ENCODE measurements at places on chromosomes 13 and 19.

DNA sequence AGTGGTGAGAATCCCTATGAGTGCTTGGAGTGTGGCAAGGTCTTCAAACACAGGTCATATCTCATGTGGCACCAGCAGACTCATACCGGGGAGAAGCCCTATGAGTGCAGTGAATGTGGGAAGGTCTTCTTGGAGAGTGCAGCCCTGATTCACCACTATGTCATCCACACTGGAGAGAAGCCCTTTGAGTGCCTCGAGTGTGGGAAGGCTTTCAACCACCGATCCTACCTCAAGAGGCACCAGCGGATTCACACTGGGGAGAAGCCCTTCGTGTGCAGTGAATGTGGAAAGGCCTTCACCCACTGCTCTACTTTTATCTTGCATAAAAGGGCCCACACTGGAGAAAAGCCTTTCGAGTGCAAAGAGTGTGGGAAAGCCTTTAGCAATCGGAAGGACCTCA is 18.7 kb upstream of the AURKC start:
- no peak for DNase-seq

GRCh38 chr13:46388846-46389245 is 1.8 kb upstream of the RUBCNL start:
- no peak for DNase-seq

- no peak for DNase-seq
Observed at GRCh38 chr13:64767054-64767453, 2463.1 kb downstream of the PCDH9 start.

- no peak for DNase-seq
Observed at GRCh38 chr13:75904012-75904411, 267.9 kb downstream of the LMO7 start.

DNA sequence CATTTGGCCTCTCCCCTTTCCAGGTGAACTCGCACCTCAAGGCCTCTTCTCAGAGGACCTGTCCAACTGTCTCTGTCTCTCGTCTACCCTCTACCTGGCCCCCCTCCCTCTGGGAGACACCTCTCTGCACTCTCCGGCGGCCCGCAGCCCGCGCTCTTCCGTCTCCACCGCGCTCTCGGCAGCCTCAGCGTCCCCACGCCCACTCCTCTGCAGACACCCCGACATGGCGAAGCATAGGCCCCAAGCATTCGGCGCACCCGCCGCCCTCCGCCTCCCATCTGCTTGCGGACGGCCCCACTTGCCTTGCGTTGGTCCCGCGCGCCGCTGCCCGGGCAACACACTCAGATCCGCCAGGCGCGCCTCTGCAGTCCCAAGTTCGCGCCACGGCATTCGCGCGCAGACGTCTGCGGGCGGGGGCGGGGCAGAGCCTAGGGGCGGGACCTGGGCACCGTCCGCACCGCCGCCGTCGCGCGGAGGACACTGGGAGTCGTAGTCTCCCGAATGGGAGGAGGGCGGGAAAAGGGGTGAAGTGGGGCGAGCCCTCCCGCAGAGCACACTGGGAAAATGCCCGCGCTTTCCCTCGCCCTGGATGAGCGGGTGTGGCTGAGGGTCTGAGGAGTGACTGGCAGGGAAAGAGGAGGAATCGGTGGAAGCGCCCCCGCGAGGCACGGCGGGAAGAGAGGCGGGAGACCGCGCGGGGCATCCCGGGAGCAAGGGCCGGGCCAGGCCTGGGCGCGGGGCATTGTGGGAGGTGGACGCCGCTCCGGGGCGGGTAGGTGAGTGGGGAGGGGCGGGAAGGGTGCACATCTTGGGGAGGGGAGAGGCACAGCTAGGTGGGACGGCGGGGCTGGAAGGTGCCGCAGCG is at the start of the genes LIG1 and ZSWIM9:
Gene LIG1 (minus strand): TSS at position 406 of the 865 bp plus-strand sequence. CDS start 4,778 bp downstream, outside the sequence.
Gene ZSWIM9 (plus strand): TSS at position 742 of the 865 bp plus-strand sequence. CDS start 1,123 bp downstream, outside the sequence.
- DNase-seq: peak; percentile 97

DNA sequence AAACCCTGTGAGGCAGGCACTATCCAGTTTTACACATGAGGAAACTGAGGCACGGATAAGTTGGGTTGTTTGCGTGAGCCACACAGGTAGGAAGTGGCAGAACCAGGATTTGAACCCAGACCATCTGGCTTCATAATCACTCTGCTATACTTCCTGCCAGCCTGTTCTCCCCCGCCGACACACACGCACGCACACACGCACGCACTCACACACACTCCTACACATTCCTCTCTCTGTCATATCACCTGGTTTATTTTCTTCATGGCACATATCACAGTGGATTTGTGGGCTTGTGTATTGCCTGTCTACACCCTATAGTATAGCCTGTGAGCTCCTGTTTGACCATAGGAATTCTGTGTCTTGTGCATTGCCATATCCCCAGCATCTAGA is 140.0 kb downstream of the SIPA1L3 start:
- DNase-seq: no peak

DNA sequence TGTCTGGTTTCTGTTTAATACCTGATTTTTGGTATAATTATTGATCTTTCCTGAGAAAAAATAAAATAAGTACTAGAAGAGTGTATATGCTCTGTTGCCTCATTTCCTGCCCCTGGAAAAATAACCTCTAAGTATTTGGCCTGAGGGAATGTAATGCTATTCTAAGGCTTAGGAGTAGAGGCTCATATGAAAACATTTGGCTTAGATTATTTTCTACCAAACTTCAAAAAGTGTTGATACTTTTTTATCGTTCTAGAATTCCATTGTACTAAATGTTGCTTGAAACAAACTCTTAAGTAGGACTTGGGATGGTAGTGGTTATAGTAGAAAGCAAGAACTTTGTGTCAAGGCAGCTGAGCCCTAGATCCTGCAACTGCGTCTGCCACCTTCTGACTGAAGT is 57.8 kb downstream of the COG3 start:
- DNase-seq: no peak

GRCh38 chr13:109783447-109783814 is 3.0 kb downstream of the IRS2 start:
- no peak for DNase-seq

GRCh38 chr13:77918391-77919245 is at the start of gene EDNRB:
Gene EDNRB, minus strand, starts transcription at chr13:77918831. Its CDS starts 258 bp downstream, at chr13:77918573.
- peak; percentile 22 for DNase-seq

GRCh38 chr13:50428183-50428877 is 413.1 kb downstream of the KCNRG start:
- no peak for DNase-seq

- DNase-seq: peak; percentile 24
Observed at GRCh38 chr19:46133101-46133627, 8.7 kb upstream of the IGFL3 start.

GRCh38 chr19:47381653-47382279 is 32.7 kb downstream of the DHX34 start:
- no peak for DNase-seq

DNA sequence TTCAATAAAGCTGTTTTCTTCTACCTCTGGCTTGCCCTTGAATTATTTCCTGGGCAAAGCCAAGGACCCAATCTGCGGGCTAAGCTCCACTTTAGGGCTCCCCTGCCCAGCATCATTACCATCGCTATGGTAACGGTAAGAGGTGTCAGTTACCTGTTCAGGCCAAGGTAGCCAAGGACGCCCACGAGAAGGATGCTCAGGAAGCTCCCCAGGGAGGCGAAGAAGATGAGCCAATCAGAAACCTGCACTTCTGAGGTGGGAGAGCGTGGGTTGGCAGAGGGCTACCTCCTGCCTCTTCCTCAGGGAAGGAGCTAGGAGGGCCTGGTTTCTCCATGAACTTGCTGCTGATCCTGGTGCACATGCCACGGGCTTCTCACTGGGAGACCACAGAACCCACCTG is 24.7 kb downstream of the IL12RB1 start:
- DNase-seq: no peak

DNA sequence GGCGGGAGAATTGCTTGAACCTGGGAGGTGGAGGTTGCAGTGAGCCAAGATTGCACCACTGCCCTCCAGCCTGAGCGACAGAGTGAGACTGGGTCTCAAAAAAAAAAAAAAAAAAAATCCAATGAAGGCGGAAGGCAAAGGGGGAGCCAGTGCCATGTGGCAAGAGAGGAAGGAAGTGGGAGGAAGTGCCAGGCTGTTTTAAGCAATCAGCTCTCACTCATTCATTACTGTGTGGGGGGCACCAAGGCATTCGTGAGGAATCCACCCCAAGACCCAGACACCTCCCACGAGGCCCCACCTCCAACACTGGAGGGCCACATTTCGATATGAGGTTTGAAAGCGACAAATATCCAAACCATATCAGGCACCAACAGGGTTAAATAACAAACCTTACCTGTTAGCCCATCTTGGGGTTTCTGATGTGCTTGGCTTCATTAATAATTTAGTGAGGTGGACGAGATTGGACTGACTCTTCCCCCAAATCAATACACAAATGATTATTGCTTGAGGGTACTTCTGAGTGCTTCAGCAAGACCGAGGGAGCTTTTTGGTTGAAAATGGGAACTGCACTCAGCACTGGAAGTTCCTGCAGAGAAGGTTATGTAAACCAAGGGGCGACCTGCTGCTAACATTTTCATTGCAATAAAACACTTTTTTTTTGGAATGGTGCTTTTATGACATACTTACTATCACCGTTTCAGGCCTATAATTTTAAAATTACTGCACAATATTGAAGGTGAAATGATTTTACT is 7.5 kb upstream of the LRP3 start:
- DNase-seq: no peak

- DNase-seq: peak; percentile 39
Observed at GRCh38 chr19:47406711-47407416, 12.5 kb downstream of the MEIS3 start.

DNA sequence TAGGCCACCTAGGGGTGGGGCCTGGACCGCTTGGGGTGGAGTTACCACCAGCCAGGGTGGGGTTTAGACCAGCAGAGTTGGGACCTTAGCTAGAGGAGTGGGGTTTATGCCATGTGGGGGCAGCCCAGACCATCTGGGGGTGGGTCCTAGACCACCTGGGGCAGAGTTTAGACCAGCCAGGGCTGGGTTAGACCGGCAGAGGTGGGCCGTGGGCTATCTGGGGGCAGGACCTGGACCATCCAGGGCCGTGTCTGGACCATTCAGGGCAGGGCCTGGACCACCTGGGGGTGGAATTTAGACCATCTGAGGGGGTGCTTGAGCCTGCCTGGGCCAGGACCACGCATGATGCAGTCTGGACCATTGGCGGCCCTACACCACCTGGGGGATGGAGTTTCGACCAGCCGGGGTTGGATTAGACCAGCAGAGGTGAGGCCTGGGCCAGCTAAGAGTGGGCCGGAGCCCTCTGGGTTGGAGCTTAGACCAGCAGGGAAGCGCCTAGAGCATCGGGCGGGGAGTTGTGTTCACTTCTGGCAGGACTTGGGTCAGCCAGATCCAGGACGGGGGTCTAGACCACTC is 10.0 kb upstream of the CACNG6 start:
- no peak for DNase-seq

GRCh38 chr13:49690133-49690994 is 922 bp downstream of the EBPL start:
- DNase-seq: peak; percentile 49

DNA sequence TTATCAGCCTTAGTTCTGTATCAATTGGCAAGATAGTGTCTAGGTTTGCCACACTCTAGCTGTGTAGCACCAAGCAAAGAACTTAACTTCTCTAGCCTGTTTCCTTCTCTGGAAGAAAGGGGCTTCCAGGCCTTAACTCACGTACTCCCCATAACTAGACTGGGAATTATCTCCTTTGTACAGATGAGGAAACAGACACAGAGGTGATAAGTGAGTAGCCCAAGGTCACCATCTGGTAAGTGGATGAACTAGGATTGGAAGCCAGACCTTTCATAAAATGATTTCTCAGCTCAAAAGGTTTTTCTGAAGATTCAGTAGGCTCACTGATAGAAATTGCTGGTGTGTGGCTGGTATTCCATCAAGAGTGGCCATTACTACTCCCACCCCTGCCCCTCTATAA is 3.1 kb downstream of the ZNF428 start:
- peak; percentile 41 for DNase-seq

Data from erythroblast (primary cell).